ENCODE measurements at places on chromosomes 7 and 10.

GRCh38 chr7:16599860-16600259 lies 45.7 kb downstream of the ANKMY2 start:
- no peak for DNase-seq

GRCh38 chr10:112532956-112533355 lies 85.9 kb downstream of the VTI1A start:
- no peak for DNase-seq

GRCh38 chr7:4724648-4725013 lies 42.5 kb downstream of the FOXK1 start:
- no peak for DNase-seq

DNA sequence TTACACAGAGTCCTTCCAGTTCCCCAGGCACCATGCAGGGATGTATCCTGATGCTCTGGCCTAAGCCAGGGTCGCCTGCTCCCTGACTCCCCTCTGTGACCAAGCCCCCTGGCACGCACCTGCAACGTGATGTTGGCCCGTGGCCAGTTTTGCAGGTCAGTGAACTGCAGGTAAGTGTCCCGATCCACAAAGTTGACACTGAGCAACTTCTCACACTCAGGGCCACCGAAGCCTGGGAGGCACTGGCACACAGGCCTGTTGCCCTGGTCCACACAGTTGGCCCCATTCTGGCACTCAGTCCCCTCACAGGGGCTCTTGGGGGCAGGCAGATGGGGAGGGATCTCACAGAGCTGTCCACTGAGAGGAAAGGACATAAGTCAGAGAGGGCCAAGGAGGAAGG lies 174.3 kb downstream of the LCOR start:
- no peak for DNase-seq

DNA sequence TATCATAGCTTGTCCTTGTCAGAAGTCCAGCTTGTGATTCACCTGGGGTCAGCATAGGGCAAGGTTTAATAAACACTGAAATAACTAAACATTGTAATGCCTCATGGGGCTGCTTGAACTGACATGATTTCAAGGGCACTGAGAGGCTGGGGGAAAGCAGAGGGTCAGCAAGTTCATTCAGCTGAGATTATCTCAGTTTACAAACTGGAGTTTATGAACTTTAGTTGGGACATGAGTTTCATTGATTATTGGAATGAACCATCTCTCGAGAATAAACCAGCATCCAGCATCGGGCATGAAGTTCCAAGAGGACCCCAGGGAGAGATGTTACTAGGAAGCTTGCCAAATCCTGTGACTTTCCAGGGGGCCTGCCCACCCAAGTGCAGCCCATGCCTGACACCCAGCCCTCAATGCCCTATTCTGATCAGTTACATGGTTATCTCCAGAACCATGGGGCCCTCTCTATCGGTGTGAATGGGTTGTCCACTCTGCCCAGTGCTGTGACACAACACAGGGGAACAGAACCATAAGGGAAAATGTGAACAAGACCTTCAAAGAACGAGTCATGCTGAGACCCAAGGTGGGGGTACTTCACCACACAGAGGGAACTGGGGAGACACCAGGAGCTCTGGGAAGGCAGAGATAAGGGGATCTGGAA lies 7.9 kb upstream of the CYP3A7 start:
- no peak for DNase-seq

- no peak for DNase-seq
These were observed 64.9 kb upstream of the C1QL3 start for GRCh38 chr10:16586358-16587138.

Measured in stimulated activated CD4-positive, alpha-beta T cell treated with anti-CD3 and anti-CD28 coated beads, Interleukin-2, amount 100 ng/mL, for 24 hours (primary cell).